ENCODE measurements at places on chromosomes 6 and 20. TPM values are rescaled to one million over a fixed set of nuclear protein-coding genes. Genes with fewer than 3 reads are reported as not detected.

ZNF341 gene
- 1.1 TPM for total RNA-seq

ULBP2 gene
- 6.9 TPM for total RNA-seq

MRPS10 gene
- total RNA-seq = 35.6 TPM

SLC23A2 gene
- total RNA-seq = 14.0 TPM

MAPK13 gene
- total RNA-seq = 4.1 TPM

CST9L gene
- not detected for total RNA-seq

FOXF2 gene
- total RNA-seq = not detected

EYS gene
- under 0.01 TPM for total RNA-seq

MEI4 gene
- total RNA-seq = under 0.01 TPM

FGD2 gene
- not detected for total RNA-seq

GMPR gene
- total RNA-seq = 20.4 TPM

TCP11 gene
- not detected for total RNA-seq

SAMD3 gene
- total RNA-seq = not detected

TUBB1 gene
- not detected for total RNA-seq

KCNQ5 gene
- not detected for total RNA-seq

NECAB3 gene
- total RNA-seq = 12.5 TPM

BTN1A1 gene
- not detected for total RNA-seq

HLA-DQB1 gene
- not detected for total RNA-seq

OR12D3 gene
- not detected for total RNA-seq

FHL5 gene
- total RNA-seq = not detected

LINC00237 gene
- not detected for total RNA-seq

IGF2R gene
- 56.5 TPM for total RNA-seq

LHFPL5 gene
- not detected for total RNA-seq

LTB gene
- total RNA-seq = 2.3 TPM

SYNDIG1 gene
- not detected for total RNA-seq

BMP5 gene
- not detected for total RNA-seq

PPP1R3G gene
- total RNA-seq = 1.2 TPM

RIPK1 gene
- total RNA-seq = 18.6 TPM

DTNBP1 gene
- 11.0 TPM for total RNA-seq

KIF25 gene
- not detected for total RNA-seq

SLC4A11 gene
- total RNA-seq = 4.1 TPM
